ENCODE measurements at places on chromosomes 2 and 18.

DNA sequence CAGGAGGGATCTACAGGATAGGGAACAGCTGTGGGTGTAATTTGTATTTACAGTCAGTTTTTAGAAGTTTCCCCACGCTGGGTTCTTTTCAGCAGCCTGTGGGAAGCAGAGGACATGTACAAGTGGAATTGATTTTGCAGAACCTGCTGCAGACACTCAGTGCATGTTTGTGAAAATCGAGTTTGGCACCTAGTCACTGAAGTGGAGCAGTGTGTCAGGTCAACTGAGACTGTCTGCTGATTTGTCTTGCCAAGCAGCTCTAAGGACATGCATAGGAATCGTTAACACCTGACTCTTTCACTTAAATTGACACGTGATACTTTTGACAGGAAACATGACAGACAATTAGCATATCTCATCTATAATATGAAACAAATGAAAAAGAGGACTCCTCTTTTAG lies 416.6 kb downstream of the TMX3 start:
- no peak for DNase-seq

DNA sequence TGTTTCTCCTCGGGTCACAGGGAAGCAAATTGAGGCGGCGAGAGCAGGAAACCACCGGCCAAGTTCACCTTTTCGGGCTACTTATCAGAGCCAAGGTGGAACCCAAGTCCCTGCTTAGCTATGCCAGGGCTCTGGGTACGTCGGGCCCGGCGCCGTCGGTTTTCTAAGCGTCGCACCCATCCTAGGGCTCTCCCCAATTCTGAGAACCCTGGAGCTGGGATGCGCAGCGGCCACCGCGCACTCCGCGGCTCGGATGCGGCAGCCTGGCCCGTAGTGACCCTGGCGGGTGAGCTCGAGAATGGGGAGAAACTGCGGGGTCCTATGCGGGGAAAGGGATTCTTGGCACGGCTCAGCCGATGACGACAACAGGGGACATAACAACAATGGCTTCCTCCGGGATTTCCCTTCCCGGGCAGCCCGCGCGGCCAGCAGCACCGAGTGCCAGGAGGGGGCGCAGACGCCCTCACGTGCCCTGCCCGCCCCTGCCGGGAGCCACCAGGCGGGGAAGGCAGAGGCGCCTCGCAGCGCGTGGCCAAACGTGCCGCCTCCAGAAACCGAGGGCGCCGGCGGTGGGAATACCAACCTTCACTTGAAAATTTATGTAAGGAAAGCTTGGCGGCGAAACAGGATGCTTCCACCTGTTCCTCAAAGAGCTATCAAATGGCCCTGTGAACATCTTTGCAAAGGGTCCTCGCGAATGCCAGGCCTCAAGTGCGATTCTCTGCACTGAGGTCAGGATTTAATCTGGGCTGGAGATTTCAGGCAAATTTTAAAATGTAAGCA lies 2.1 kb upstream of the SLC30A3 start:
- no peak for DNase-seq

DNA sequence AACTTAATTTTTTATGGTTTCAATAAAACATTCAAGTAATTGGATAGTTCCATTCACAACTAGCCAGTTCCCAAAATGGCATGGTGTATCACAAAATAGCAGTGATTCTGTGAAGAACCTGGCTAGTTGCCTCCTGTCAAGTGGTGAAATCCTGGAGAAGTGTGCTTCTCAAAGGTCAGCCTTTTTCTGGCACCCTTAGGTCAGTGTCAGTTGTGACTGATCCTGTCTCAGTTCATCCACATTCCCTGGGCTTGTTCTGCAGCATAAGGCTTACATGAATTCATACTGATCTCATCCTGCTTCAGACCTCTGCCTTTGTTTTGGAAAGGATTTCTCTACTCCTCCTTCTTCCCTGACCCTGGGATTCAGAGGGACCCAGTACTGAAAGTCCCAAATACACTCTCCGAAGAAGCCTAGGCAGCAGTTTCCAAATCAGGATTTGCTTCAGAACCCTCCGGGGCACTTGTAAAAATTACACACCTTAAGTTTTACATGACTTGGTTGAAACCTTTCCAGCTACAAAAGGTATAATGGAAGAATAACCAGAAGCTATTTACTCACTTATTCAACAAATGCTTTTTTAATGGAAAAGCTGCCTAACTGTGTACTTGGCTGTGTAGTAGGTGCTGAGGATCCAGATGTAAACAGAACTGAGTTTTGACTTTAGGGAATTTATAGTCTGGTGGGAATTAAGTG lies 11.0 kb downstream of the MAP3K20 start:
- DNase-seq = no peak

DNA sequence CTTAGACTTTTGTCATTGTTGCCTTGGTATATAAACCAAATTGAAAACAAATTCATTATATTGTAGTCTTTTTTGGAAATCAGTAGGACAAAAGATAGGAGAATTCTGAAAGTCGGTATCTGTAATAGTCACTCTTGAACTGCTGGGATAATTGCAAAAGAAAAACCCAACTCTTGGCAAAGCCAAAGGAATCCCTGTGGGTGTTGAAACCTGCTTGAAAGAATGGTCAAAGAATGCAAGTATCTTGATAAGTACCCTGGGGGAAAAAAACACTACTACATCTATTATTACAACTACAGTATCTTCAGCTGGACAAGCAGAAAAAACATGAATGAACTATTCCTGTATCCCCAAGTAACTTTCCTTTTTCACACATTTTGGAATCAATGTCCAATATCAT lies 7.3 kb upstream of the FAM237A start:
- no peak for DNase-seq

DNA sequence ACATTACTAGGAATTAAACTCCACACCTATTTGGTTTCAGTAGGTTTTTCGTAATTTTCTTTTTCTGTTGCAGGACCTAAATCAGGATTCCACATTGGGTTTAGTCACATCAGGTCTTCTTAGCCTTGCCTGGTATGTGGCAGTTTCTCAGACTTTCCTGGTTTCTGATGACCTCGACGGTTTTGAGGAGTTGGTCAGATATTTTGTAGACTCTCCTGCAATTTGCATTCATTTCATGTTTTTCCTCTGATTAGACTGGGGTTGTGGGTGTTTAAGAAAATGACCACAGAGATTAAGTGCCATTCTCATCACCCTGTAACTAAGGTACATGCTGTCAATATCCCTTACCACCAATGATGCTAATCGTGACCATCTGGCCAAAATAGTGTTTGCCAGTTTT lies 97.3 kb upstream of the ST6GAL2 start:
- no peak for DNase-seq
